T-cell (primary cell): ENCODE measurements at places on chromosomes 3 and 15.
A peak's percentile ranks its signal among the peaks of the same experiment; 100 is the strongest.

DNA sequence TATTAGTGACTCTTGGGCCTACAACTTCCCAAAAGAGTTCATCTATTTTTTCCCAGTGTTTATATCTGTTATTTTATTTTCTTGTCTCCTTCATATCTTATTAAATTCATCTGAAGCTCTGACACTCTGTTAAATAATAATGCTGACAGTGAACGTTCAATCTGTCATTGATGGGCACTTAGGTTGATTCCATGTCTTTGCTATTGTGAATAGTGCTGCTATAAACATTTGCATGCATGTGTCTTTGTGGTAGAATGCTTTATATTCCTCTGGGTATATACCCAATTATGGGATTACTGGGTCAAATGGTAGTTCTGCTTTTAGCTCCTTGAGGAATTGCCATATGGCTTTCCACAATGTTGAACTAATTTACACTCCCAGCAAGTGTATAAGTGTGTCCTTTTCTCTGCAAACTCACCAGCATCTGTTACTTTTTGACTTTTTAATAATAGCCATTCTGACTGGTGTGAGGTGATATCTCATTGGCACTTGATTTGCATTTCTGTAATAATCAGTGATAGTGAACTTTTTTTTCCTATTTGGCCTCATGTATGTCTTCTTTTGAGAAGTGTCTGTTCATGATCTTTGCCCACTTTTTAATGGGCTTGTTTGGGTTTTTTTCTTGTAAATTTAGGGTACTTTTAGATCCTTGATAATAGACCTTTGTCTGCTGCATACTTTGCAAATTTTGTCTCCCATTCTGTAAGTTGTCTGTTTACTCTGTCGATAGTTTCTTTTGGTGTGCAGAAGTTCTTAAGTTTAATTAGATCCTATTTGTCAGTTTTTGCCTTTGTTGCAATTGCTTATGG lies 122.5 kb downstream of the LEKR1 start:
- no peak for DNase-seq

DNA sequence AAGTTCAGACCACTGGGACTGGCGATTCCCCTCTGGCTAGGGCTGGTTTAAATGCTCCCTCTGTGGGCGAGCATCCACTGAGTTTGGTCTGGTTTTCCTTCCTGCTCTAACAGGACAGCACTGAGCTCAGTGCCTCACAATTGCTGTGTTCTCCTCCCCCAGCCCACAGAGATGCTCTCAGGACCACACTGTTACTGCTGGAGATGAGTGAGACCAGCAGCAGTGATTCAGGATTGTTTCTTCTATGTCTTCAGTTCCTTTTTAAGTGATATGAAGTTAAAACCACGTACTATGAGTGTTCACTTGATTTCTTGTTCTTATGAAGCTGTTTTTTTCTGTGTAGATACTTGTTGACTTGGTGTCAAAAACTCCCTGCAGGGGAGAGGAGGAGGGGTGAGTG lies 180.4 kb upstream of the COL8A1 start:
- DNase-seq = no peak

- no peak for DNase-seq
Measured at GRCh38 chr3:69379661-69380060, 6.2 kb downstream of the FRMD4B start.

DNA sequence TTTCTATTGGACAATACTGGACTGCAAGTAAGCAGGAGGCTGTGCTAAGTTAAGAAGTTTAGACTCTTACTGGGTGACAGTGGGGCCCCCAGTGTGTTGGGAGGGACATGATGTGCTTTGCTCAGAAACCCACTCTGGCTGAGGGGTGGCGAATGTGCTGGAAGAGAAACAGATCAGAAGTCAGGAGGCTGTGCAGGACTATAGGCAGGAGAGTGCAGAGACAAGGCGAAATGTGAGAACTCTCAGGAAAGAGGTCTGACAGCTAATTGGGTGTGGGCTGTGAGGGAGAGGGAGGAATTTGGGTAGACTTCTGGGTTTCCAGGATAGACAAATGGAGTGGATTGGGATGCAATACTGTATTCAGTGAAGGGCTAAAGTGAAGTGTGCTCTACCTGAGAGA lies 12.0 kb downstream of the SLC24A1 start:
- no peak for DNase-seq

GRCh38 chr3:53422954-53423698 lies 71.3 kb upstream of the CACNA1D start:
- no peak for DNase-seq

- DNase-seq = no peak
Measured at GRCh38 chr3:55013145-55013925, 85.5 kb upstream of the LRTM1 start.

DNA sequence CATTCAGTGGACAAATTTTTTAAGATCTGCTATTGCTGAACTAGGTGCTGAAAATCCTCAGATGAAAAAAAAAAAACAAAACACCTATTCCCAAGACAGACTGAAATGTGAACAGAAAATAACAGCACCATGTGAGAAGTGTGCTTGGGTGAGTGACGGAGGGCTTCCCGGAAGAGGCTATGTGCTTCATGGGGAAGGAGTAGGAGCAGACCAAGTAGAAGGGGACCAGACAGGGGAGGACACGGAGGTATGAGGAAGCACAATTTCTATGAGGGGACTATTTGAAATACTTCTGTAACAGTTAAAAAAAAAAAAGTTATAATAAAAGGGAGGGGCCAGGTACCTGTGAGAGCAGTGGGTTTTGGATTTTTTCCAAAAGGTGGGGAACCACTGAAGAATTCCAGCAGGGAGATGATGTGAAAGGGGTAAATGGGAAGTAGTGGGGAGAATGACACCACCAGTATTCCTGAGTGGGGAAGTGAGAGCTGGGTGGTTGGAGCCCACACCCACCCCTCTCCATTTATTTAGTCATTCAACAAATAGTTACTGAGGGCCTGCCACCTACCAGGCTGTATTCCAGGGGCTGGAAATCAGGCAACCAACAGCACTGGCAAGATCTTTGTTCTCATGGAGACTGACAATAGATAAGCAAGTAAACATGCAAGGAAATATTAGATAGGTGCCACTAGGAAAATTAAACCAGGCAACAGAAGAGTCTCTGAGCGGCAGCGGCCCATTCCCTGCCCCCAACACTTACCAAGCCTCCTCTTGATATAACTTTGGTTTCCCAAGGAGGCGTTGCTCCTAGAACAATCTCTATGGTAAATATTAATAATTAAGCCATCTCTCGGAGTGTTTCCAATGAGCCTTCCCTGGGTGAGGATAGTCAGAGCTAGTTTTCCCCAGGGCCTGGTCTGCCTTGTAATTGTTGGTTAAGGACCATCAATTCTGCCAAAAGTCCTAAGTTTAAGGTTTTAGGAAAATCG lies 3.8 kb upstream of the USP3 start:
- no peak for DNase-seq

- no peak for DNase-seq
Measured at GRCh38 chr15:88066636-88067330, 189.8 kb downstream of the NTRK3 start.

- no peak for DNase-seq
Measured at GRCh38 chr3:4052706-4053105, 250.5 kb upstream of the SETMAR start.

DNA sequence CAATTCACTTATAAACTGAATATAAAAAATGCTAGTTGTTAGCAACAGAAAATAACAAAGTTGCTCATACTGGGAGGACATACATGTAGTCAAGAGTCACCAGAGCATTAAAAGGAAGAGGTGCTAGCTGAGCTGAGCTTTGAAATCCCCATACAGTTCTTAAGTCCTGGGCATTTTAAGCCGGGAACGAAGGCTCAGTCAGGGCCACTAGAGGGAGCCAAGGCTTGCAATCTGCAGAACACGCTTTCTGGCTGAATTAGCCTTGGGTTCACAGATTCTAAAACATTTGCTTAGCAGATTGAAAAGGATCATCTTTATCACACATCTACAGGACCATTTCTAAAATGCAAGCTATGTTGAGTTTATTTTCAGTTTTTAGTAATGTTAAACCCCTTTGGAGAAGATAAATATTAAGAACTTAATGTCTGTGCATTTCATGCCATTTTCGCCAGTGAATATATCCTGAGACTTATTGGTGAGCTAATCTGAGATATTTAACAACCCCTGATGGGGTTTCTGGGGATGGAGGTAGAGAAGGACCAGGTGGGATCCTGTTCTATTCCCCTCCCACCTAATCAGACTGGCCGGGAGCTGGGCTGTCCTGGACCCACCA lies 26.3 kb upstream of the MNS1 start:
- peak; percentile 44 for DNase-seq

GRCh38 chr15:67914537-67915460 lies 75.0 kb upstream of the RNU6-1 start:
- no peak for DNase-seq

- no peak for DNase-seq
Measured at GRCh38 chr15:89197503-89197971, 23.8 kb downstream of the RLBP1 start.

DNA sequence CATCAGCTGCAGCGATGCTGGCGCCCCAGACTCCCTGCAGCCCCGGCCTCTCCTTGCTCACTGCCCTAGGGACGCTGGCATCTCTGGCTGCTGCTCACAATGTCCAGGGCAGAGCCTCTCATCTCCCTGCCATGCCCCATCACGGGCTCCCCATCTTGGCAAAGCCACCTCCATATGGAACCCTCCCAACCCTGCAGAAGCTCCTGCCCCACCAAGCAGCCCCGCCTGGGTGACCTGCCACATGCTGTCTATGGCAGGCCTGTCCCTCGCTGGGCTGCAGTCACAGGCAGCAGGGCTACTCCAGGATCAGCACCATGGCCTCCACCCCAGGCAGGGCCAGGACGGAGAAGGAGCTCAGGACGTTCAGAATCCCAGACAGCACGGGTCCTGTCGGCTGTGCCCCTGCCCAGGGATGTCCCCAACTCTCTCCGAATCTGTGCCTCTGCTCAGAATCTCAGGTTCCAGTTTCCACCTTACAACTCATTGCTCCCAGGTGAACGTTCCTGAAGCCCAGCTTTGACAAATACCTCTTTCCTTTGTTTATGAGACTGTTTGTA lies 58.4 kb downstream of the PLXNA1 start:
- no peak for DNase-seq

- no peak for DNase-seq
Measured at GRCh38 chr3:102194760-102195159, 240.1 kb upstream of the ZPLD1 start.

- DNase-seq = no peak
Measured at GRCh38 chr3:150210461-150211110, 197.5 kb upstream of the TSC22D2 start.

DNA sequence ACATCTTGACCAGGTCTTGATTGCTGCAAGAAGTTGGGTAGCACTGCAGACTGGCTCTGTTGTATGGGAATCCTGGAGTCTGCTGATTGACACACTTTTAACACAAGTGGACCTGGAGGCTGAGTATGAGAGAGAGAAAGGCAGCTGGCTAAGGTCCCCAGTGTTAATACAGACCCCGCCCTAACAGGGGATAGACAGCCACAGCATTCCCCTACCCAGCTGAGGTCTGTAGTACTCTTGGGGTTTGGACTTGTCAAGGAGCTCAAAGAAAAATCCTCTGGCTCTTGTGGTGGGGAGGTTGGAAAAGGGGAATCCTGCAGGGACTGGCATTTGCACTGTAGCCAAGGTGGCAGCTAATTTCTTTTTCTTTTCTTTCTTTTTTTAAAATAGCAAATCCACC lies 192.7 kb downstream of the ZNF621 start:
- no peak for DNase-seq
